ENCODE measurements at places on chromosomes 6 and 20. TPM values are rescaled to one million over a fixed set of nuclear protein-coding genes. Genes with fewer than 3 reads are reported as not detected.

DNA sequence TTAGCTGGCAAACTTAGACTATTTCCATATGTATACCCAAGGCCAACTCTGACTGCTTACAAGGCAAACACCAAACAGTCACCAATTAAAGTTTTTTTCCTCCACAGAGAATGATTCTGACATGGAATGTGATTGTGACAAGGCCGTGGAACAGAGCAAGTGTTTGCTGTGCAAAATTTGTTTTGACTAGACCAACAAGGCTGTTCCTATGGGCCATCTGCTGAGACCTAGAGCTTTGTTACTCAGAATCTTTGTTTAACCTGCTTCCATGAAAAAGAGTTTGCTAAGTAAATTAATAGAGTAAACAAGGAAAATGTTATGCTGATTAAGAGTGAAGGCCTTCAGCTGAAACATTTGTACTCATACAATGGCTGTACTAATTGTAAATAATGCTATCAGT, 51.6 kb upstream of the IMPG1 start:
- H3K4me3 ChIP-seq, result no peak overlapping the region
- no peaks in the 10 kb centered on the region for H3K36me3 ChIP-seq
- no peak overlapping the region for H3K27ac ChIP-seq
- H3K4me1 ChIP-seq, result peaks cover 4% of the 10 kb centered on the region
- H3K27me3 ChIP-seq, result peaks cover 91% of the 10 kb centered on the region

- no peak overlapping the region for H3K27ac ChIP-seq
- H3K36me3 ChIP-seq, result no peaks in the 10 kb centered on the region
- H3K27me3 ChIP-seq, result peaks cover 14% of the 10 kb centered on the region
- DNase-seq, result peak; percentile 54
These were observed 155.7 kb upstream of the PRSS16 start for GRCh38 chr6:27091661-27092315.

GRCh38 chr6:224350-224749, 67.9 kb upstream of the DUSP22 start:
- H3K27me3 ChIP-seq, result no peaks in the 10 kb centered on the region
- no peak for DNase-seq
- no peak overlapping the region for H3K27ac ChIP-seq
- H3K36me3 ChIP-seq, result no peaks in the 10 kb centered on the region

GRCh38 chr6:131807644-131808459, at the start of gene ENPP1:
ENPP1 (plus strand) TSS chr6:131808020; CDS start chr6:131808036, 16 bp downstream.
- peak within 1 kb of the TSS; percentile 96 for H3K27ac ChIP-seq
- H3K4me3 ChIP-seq, result peak within 1 kb of the TSS; percentile 82
- H3K4me1 ChIP-seq, result peaks cover 37% of the 10 kb centered on the region

GRCh38 chr6:166167801-166168615, at the start of gene TBXT:
TBXT (minus strand) TSS chr6:166167851; CDS start chr6:166167591, 260 bp downstream.
- peaks cover 98% of the 10 kb centered on the region for H3K27me3 ChIP-seq
- peak within 1 kb of the TSS; percentile 80 for H3K4me3 ChIP-seq
- H3K4me1 ChIP-seq, result peaks cover 47% of the 10 kb centered on the region

- no peak for DNase-seq
- H3K4me3 ChIP-seq, result no peak overlapping the region
These were observed 98.8 kb downstream of the RTN4IP1 start for GRCh38 chr6:106530502-106530901.

DNA sequence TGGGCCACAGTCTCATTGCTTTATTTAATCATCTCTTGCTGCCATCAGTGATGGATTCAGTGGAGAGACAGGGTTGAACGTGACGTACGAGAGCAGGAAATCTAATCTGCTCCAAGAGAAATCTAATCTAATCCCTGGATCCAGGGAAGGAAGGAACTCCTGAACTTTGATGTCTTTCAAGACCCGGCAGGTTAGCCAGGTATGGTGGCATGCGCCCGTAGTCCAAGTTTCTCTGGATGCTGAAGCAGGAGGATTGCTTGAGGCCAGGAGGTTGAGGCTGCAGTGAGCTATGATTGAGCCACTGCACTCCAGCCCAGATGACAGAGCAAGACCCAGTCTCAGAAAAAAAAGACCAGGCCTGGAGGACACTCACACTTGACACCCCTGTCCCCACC, 11.4 kb upstream of the PGC start:
- no peak for DNase-seq
- H3K27ac ChIP-seq, result no peak overlapping the region
- H3K36me3 ChIP-seq, result no peaks in the 10 kb centered on the region
- H3K27me3 ChIP-seq, result no peaks in the 10 kb centered on the region
- no peak overlapping the region for H3K4me3 ChIP-seq
- no peaks in the 10 kb centered on the region for H3K4me1 ChIP-seq

DNA sequence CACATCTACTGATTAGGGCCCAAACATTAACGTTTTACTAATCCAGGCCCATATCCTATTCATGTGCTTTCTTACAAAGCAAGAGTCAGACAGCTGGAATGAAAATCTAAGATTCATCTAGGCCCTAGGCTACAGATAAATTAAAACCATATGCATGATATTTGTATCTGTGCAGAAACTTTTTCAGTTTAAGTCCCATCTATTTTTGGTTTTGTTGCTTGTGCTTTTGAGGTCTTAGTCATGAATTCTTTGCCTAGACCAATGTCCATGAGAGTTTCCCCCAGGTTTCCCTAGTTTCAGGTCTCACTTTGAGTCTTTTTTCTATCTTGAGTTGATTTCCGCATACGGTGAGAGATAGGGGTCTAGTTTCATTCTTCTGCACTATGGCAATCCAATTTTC, 20.2 kb downstream of the ADNP start:
- H3K27me3 ChIP-seq, result no peaks in the 10 kb centered on the region
- H3K4me3 ChIP-seq, result no peak overlapping the region
- H3K4me1 ChIP-seq, result peaks cover 59% of the 10 kb centered on the region
- H3K27ac ChIP-seq, result 0 out of 2 replicates have a peak overlapping the region, but pooled peaks have one; percentile 15

GRCh38 chr6:110882274-110882619, 7.7 kb downstream of the AMD1 start:
- peak overlapping the region; percentile 24 for H3K4me3 ChIP-seq
- H3K27me3 ChIP-seq, result no peaks in the 10 kb centered on the region
- peak overlapping the region; percentile 85 for H3K27ac ChIP-seq
- H3K4me1 ChIP-seq, result peaks cover 77% of the 10 kb centered on the region

GRCh38 chr6:167850782-167851181, 24.1 kb downstream of the AFDN start:
- no peaks in the 10 kb centered on the region for H3K36me3 ChIP-seq
- DNase-seq, result no peak
- peak overlapping the region; percentile 60 for H3K27ac ChIP-seq
- H3K4me3 ChIP-seq, result no peak overlapping the region

GRCh38 chr6:30951907-30952469, 11.2 kb downstream of the MUCL3 start:
- DNase-seq, result no peak
- peaks cover 12% of the 10 kb centered on the region for H3K4me1 ChIP-seq
- H3K36me3 ChIP-seq, result no peaks in the 10 kb centered on the region
- no peak overlapping the region for H3K27ac ChIP-seq
- no peak overlapping the region for H3K4me3 ChIP-seq

GRCh38 chr6:83370567-83370966, 60.3 kb downstream of the ME1 start:
- H3K4me1 ChIP-seq, result no peaks in the 10 kb centered on the region
- H3K4me3 ChIP-seq, result no peak overlapping the region
- DNase-seq, result no peak
- H3K36me3 ChIP-seq, result no peaks in the 10 kb centered on the region
- H3K27me3 ChIP-seq, result no peaks in the 10 kb centered on the region

DNA sequence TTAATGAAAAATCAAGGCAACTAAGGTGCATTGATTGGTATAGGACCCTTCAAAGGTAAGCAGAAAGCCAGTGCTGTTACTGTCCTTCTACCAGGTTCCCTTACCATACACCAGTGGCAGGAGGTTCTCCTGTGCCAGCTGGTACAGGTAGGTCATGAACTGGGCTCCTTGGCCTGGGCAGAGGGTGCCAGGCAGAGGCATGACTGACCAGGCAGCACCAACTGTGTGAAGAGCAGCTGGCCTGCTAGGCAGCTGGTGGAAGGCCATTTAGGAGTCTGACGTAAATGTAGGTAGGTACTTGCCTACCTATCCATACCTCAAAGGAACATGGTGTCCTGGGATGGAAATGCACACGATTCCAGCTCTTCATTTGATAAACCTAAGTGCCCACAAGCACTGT, 23.3 kb downstream of the PCNA start:
- H3K36me3 ChIP-seq, result peaks cover 14% of the 10 kb centered on the region
- H3K4me3 ChIP-seq, result no peak overlapping the region
- DNase-seq, result no peak
- no peaks in the 10 kb centered on the region for H3K4me1 ChIP-seq
- no peaks in the 10 kb centered on the region for H3K27me3 ChIP-seq

GRCh38 chr6:158758451-158758860, 60.7 kb downstream of the EZR start:
- no peaks in the 10 kb centered on the region for H3K36me3 ChIP-seq
- DNase-seq, result peak; percentile 72
- H3K4me3 ChIP-seq, result no peak overlapping the region
- no peak overlapping the region for H3K27ac ChIP-seq
- peaks cover 15% of the 10 kb centered on the region for H3K4me1 ChIP-seq

- peaks cover 43% of the 10 kb centered on the region for H3K4me1 ChIP-seq
- no peak overlapping the region for H3K4me3 ChIP-seq
- no peaks in the 10 kb centered on the region for H3K27me3 ChIP-seq
- peak; percentile 24 for DNase-seq
- H3K27ac ChIP-seq, result 0 out of 2 replicates have a peak overlapping the region, but pooled peaks have one; percentile 7
These were observed 257.8 kb downstream of the GMPR start for GRCh38 chr6:16496210-16496609.

GRCh38 chr6:73655341-73655917, 1.6 kb upstream of the SLC17A5 start:
- no peaks in the 10 kb centered on the region for H3K27me3 ChIP-seq
- no peaks in the 10 kb centered on the region for H3K36me3 ChIP-seq
- H3K4me1 ChIP-seq, result peaks cover 15% of the 10 kb centered on the region
- no peak for DNase-seq
- H3K4me3 ChIP-seq, result no peak overlapping the region

GRCh38 chr6:162702446-162702845, 25.1 kb downstream of the PRKN start:
- H3K36me3 ChIP-seq, result no peaks in the 10 kb centered on the region
- no peak overlapping the region for H3K27ac ChIP-seq
- no peaks in the 10 kb centered on the region for H3K4me1 ChIP-seq
- H3K27me3 ChIP-seq, result no peaks in the 10 kb centered on the region
- no peak for DNase-seq

DNA sequence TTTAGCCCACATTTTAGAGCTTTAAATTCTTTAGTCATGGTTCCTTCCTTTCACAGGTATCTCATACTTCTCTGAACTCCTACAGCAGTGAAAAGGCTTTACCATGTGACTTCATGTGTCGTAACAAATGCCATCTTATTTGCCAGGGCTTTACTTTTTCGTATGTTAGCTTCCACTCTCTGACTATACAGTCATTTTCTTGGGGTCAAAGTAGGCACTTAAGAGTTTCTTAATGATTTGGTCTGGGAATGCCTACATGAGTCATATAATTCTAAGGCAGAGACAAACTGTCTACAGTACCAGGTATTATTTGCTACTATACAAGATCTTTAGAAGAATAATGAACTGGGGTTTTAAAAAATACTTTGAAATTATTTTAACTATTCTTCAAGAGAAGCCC, 15.0 kb downstream of the RAB23 start:
- H3K36me3 ChIP-seq, result no peaks in the 10 kb centered on the region
- H3K4me3 ChIP-seq, result no peak overlapping the region
- H3K27ac ChIP-seq, result no peak overlapping the region
- no peak for DNase-seq
- H3K27me3 ChIP-seq, result no peaks in the 10 kb centered on the region
- no peaks in the 10 kb centered on the region for H3K4me1 ChIP-seq

DNA sequence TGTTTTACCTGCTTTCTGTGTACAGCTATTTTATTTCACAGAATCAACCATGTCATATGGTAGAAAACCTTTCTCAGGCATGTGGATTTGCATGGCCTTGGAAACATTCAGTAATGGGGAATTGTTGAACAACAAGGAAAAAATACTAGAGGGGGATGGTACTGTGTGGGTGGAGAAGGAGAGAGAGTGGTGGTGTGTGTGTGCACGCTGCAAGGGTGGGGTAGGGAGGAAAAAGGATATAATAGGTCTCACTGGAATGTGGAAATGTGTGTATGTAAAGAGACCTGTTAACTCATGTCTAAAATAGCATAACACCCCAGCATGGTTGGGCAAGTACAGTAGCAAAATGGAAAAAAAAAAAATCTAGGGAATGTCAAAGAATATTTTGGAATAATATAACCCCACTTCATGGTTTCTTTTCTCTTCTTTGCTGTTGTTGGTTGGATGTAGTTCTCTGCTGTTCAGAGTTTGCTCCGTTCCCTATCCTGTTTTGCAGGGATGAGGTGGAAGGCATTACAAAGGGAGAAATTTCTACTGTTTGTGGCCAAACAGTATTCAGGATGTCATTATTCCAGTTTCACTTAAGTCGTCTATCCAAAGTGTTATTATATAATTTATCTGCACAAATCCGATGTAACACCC, 93.9 kb upstream of the CITED2 start:
- H3K4me1 ChIP-seq, result peaks cover 10% of the 10 kb centered on the region
- no peak overlapping the region for H3K4me3 ChIP-seq
- no peak for DNase-seq
- H3K27me3 ChIP-seq, result no peaks in the 10 kb centered on the region

DNA sequence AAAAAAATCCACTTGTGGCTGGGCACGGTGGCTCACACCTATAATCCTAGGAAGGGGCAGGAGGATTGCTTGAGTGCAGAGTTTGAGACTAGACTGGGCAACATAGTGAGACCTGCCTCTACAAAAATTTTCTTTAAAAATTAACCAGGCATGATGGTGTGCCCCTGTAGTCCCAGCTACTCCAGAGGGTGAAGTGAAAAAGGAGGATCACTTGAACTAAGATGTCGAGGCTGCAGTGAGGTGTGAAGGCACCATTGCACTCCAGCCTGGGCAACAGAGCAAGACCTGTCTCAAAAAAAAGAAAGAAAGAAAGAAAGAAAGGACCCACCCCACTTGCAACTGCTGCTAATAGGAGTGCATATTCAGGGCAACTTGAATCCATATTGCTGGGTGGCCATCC, 13.7 kb upstream of the SNX3 start:
- peaks cover 8% of the 10 kb centered on the region for H3K4me1 ChIP-seq
- no peak overlapping the region for H3K27ac ChIP-seq
- no peak overlapping the region for H3K4me3 ChIP-seq
- no peaks in the 10 kb centered on the region for H3K36me3 ChIP-seq
- no peaks in the 10 kb centered on the region for H3K27me3 ChIP-seq

- peak overlapping the region; percentile 56 for H3K4me3 ChIP-seq
- H3K4me1 ChIP-seq, result no peaks in the 10 kb centered on the region
- H3K27me3 ChIP-seq, result 0 out of 2 replicates have a peak, but pooled peaks cover 4% of the 10 kb centered on the region
- H3K36me3 ChIP-seq, result no peaks in the 10 kb centered on the region
- DNase-seq, result no peak
- no peak overlapping the region for H3K27ac ChIP-seq
These were observed 25.3 kb downstream of the BFSP1 start for GRCh38 chr20:17505636-17506517.

Gene HNF4A
- total RNA-seq, result not detected

Gene NOTCH4
- 3.5 TPM for total RNA-seq

Gene TAF8
- total RNA-seq, result 26.5 TPM

Gene TREML1
- total RNA-seq, result not detected

Gene KCNK15
- 0.19 TPM for total RNA-seq

Gene TEAD3
- total RNA-seq, result 26.5 TPM

Gene MEP1A
- not detected for total RNA-seq

Gene OXT
- not detected for total RNA-seq

Gene NRSN1
- total RNA-seq, result 1.5 TPM

Gene NDUFAF5
- total RNA-seq, result 18.0 TPM

Gene SIRPA
- 2.9 TPM for total RNA-seq

Gene ULBP3
- total RNA-seq, result 4.2 TPM
